Anterior cingulate cortex (tissue), 58 donors: ENCODE measurements at places on chromosomes 12 and 14.

DNA sequence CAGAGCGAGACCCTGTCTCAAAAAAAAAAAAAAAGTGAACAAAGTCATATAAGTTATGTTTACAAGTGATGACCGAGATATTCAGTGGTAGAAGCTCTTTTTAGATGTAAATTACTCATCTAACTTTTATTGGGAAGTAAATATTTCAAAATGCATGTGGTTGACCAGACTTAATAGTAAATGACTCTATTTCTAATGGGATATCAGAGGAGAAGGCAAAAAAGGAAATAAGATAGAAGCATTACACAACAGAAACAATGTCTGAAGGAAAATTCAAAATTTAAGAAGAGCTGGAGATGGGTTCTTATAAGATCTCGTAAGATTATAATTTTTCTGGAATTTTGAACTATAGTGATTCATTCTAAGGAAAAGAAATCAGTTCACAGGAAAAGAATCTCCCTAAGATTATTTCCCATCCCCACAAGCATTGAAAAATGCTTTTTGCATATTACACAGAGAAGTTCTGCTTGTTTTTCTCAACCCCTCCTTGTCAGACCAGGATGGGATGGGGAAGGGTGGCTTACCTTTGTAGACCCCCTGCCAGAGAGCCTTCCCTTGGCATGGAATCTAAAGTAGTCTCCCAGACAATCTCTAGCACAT is 63.1 kb upstream of the STK38L start:
- DNase-seq: no peak

DNA sequence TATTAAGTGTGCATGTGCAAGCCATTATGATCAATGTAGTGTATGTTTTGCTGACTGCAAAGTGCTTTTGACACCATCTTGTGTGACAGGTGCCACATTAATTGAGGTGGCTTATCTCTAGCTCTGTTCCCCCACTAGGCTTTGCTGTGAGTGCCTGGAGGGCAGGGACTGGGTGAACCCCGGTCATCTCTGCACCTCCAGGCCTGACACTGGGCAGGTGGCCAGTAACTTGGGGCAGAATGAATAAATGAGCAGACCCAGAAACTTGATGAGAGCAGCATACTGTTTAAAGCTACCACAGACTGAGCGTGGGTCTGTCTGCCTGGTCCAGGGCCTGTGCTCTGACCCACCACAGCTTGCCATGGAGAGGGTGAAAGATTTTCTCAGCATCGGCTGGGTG is 151.6 kb downstream of the CALM1 start:
- no peak for DNase-seq

- no peak for DNase-seq
Observed at GRCh38 chr12:116563262-116563661, 4.1 kb downstream of the MAP1LC3B2 start.

- no peak for DNase-seq
Observed at GRCh38 chr12:94195483-94195882, 47.1 kb downstream of the PLXNC1 start.

DNA sequence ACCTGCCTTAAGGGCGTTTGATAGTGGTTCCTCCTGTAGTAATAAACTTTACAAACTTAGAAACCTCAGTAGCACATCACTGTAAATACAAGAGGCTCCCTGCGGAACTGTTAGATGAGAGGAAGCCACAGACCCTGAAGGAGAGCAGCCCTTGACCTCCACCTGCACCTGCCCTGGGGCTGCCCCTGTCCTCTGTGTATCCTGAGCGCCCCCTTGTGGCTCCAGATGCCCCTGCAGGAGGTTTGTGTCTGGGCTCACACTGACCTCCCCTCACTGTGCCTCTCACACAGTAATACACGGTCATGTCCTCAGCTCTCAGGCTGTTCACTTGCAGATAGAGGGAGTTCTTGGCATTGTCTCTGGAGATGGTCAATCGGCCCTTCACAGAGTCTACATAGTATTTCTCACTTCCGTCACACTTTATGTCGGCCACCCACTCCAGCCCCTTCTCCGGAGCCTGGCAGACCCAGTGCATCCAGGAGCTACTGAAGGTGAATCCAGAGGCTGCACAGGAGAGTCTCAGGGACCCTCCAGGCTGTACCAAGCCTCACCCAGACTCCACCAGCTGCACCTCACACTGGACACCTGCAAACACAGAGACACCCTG is 1059.8 kb downstream of the TMEM121 start:
- no peak for DNase-seq
